HEK293T (cell line): ENCODE measurements at places on chromosomes 13 and 19.

DNA sequence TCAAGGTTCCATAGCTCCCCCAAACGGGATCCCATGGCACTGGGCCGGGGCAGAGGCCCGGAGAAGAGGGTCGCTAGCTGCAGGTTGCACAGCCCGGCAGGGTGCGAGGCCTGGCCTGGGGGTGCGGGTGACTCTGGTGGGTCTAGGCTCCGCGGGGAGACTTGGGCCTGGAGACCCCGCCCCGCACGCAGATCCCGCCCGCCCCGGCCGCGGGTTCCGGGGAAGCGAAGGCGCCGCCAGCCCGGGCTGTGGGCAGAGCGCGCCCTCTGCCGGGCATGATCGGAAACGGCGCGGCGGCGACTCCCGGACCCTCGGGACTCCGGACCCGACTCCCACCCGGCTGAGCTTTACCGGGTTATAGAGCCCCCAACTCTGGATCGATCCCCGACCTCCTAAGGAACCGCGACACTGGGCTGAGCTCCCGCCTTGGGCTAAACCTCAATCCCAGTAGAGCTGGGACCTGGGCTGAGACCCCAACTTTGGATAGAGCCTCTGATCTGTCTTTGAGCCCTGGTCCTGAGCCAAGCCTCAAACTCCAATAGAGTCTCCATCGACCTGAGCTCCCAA lies 3.1 kb upstream of the TNFAIP8L1 start:
- DNase-seq = peak; percentile 77

DNA sequence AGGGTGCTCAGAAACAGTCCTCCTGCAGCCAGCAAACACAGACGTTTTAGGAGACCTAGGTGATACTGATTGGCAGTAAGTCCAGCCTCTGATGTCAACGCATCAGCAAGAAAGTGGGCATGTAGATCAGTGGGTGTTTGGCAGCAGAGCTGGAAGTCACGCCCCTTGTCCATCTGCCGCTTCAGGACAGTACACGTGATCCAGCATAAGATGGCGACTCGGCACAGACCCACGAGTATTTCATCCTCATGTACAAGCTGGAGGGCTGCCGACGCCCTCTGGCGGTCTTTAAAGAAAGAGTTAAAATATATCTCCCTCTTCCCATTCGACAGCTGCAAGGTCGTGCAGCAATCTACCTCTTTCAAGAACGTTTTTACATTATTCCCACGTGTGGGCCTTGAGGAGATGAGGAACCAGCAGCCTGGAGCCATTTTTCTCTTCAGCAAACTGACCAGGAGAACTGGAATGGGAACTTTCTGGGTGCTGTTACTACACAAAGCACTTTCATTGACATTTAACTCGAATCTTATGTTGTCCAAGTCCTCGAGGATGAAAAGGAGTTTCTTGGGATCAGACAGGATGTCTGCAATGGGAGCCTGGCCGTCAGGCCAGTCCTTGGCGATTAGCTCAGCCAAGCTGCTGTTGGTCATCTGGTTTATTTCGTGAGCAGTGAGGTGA lies 22.3 kb downstream of the NLRP11 start:
- peak; percentile 73 for DNase-seq

DNA sequence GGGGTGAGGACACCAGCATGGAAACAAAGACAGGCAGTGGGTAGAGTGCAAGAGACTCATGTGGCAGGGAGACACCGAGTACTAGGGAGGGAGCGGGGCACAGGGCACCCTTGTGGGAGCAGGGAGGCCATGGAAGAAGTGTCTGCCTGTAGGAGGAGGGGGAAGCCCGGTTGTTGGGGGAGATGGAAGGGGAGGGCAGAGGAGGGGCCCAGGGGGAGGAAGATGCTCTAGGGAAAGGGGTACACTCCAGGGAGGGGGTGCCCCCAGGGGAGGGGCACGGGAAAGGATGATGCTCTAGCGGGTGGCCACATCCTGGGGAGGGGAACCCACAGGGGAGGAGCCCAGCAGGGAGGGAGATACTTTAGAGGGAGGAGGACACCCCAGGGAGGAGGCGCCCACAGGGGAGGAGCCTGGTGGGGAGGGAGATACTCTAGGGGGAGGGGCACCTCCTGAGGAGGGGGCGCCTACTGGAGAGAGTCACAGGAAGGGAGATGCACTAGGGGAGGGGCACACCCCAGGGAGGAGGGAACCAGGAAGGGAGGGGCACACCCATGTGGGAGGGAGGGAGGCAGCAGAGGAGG lies 24.9 kb downstream of the CPAMD8 start:
- no peak for DNase-seq

DNA sequence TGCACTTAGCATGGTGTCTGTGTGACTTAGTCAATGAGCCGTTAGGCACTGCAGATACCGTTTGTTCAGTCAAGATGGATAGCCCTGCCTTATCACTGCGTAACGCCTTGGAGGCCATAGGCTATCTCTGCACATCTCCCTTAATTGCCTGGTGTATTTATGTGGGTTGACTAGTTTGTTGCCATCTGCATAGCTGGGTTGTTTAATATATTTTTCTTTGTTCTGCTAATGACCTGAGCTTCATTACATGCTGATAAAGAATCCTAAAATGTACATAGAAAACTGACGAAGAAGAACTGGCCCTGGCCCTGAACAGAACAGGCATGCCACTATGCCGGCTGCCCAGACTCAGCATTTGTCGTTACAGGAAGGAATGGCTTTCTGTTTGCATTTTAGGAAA lies 297.8 kb downstream of the SHISA2 start:
- no peak for DNase-seq

DNA sequence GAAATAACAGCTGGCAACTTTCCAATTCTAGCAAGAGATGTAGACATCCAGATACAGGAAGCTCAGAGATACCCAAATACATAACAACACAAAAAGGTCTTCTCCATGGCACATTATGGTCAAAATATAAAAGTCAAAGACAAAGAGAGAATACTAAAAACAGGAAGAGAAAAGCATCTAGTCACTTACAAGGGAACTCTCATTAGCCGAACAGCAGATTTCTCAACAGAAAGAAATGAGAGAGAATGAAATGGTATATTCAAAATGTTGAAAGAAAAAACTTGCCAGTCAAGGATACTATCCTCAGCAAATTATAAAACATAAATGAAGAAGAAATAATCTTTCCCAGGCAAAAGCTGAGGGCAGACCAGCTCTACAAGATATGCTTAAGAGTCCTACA lies 12.4 kb downstream of the ZNF780A start:
- DNase-seq = no peak

DNA sequence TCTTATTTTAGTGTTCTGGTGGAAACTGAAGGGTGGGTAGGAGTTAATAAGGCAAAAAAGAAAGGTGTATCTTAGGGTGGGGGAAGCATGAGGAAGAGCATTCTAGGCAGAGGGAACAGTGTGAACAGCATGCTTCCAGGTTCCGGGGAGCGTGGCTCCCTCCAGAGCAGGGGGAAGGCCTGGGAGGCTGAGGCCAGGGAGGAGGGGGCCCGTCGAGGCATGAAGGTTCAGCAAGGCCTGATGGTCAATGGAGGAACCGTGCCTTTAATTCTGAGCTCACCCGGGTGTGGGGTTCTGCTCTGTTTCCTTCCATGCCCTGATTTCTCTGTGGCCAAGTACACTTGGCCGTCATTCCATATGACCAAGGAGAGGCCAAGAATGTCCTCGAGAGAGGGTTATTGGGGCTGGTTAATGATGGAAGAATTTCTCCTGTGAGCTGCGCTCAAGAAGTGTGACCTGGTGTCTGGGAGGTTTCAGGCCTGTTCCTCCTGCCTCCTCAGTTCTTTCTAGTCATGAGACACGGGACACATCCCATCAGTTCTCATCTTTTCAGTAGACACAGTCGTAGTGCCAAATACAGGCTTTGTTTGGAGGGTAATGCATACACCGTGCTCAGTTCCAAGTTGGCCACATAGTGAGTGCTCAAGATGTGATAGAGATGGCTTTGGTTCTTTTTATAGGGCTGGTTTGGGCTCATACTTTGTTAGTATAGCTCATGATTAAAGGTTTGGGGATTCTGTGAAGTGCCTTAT lies 73.6 kb downstream of the SIPA1L3 start:
- no peak for DNase-seq

DNA sequence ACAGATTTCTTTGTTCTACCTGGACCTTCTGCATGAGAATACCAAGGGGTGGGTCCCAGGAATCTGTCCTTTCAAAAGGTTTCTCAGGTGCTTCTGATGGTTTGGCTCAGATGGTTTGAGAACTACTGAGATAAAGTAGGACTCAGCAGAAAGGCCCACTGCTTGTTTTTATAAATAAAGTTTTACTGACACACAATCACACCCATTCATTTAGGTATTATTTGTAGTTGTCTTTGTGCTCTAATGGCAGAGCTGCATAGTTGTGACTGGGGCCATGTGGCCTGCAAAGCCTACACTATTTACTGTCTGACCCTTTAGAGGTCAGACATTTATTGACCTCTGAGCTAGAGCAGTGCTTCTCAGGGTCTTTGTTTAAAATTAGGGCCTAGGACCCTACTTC lies 17.6 kb downstream of the EDDM13 start:
- no peak for DNase-seq

GRCh38 chr13:80082396-80083080 lies 258.4 kb downstream of the SPRY2 start:
- DNase-seq = no peak

DNA sequence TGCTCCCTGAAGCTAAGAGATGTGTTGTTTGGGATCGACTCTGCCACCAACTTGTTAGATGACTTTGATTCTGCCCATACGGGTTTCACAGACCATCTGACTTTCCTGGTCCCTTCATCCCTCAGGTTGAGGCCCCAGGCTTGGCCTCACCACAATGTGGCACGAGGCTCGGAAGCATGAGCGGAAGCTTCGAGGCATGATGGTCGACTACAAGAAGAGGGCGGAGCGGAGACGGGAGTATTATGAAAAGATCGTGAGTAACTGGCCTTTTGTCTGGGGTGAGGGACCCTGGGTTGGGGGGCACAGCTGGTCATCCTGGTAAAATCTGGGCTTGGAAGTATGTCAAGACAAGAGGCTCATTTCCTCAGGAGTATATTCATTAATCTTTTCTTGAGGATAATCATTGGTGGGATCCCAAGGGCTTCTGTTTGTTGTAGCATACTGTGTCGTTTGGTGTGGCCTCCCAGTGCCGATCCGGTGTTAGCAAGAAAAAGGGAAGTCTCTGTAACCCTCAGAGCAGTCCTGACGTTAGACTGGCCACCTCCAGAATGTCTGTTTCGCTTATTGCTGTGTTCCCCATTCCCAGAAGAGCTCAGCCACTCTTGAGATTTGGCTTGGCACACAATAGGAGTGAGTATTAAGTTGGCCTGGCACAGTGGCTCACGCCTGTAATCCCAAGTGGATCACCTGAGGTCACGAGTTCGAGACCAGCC lies 1.4 kb downstream of the CLASRP start:
- no peak for DNase-seq

- no peak for DNase-seq
Measured at GRCh38 chr19:41218615-41219507, at the start of gene AXL. TSS of gene AXL (plus strand) at chr19:41219223. CDS start at chr19:41219393, 170 bp downstream.

DNA sequence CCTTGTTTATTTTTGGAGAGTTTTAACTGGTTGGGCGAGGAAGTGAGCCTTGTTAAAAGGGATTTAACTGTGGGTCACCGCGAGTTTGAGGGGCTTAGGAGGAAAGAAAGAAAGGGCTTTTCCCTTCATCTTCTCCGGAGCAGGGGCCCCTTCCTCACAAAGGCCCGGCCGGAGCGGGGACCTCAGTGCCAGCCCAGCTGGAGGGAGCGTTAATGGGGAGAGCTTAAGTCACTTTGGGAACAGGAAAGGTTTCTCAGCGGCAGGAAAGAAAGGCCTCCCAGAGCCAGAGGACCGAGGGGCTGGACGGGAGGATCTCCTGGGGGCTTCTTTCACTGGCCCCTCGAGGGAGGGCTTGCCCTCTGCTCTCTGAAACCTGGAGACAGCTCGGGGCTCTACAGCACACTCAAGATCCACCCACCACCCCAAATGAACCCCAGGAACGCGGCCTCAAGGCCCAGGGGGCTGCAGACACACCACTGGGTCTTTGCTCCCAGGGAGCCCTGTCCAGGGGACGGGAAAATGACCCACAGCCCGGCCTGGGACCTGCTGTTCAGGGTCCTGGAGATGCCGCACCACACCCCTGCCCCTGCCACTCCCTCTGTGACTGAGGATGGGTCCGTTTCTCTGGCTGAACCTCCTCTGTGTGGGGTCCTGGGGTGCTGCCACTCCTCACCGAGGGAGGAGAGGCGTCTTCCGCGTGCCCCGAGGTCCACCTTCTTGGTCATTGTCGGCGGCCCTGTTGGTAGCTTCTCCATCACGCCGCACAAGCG lies 128.3 kb downstream of the URI1 start:
- no peak for DNase-seq

DNA sequence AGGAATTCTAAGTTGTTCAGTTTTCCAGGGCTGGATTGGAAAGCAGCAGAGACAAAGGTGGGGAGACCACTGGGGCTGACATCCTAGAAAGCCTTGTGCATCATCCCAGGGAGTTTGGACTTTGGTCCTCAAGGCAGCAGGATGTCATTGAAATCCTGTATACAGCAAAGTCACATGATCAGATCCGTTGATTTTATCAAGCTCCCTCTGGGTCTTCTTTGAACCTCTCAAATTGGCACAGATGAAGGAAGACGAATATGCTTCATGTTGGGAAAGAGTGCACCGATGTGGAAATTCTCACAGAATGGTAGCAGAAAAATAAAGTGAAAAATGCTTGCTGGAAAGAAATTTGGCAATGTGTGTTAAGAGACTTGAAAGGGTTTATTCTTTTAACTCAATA lies 149.8 kb upstream of the TMTC4 start:
- DNase-seq = no peak

- peak; percentile 62 for DNase-seq
Measured at GRCh38 chr19:4352701-4353121, 9.3 kb downstream of the MPND start.

GRCh38 chr13:72728290-72728605 lies 525 bp downstream of the BORA start:
- no peak for DNase-seq

GRCh38 chr19:47723581-47723940 lies 10.3 kb downstream of the EHD2 start:
- DNase-seq = no peak

DNA sequence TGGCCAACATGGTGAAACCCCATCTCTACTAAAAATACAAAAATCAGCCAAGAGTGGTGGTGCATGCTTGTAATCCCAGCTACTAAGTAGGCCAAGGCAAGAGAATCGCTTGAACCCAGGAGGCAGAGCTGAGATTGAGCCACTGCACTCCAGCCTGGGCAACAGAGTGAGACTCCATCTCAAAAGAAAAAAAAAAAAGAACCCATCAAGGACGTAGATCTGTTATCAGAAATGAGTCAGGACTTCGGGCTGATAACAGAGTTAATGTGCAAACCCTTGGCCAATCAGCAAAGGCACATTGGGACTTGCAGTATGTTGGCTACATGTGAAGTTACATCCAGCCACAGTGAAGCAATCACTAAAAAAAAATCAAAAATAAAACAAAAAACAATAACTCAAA lies 4.8 kb upstream of the LGALS7B start:
- no peak for DNase-seq
